ENCODE measurements at places on chromosomes 6 and 20. TPM values are rescaled to one million over a fixed set of nuclear protein-coding genes. Genes with fewer than 3 reads are reported as not detected.

BTN1A1 gene
- total RNA-seq, result not detected

NKX2-2 gene
- not detected for total RNA-seq

PIGU gene
- total RNA-seq, result 12.5 TPM

C6orf58 gene
- total RNA-seq, result not detected

CCN2 gene
- 397 TPM for total RNA-seq

CST1 gene
- total RNA-seq, result not detected

SNAP91 gene
- total RNA-seq, result not detected

NR2E1 gene
- not detected for total RNA-seq

POM121L2 gene
- not detected for total RNA-seq

LINC00237 gene
- not detected for total RNA-seq

TMEM74B gene
- not detected for total RNA-seq

HNF4A gene
- total RNA-seq, result not detected

TOX2 gene
- 0.97 TPM for total RNA-seq

GMEB2 gene
- 15.4 TPM for total RNA-seq

RAET1L gene
- total RNA-seq, result not detected

MPIG6B gene
- total RNA-seq, result not detected

IL17F gene
- total RNA-seq, result not detected

All from GM23248 (cell line).